ENCODE measurements at places on chromosomes 1 and 21. TPM values are rescaled to one million over a fixed set of nuclear protein-coding genes. Genes with fewer than 3 reads are reported as not detected.

- DNase-seq = no peak
These were observed 1573.0 kb upstream of the PRMT6 start for GRCh38 chr1:105483436-105483835.

GRCh38 chr1:9204156-9204720 lies 30.3 kb upstream of the H6PD start:
- no peak for DNase-seq

TRIM63 gene
- total RNA-seq = not detected

DNA sequence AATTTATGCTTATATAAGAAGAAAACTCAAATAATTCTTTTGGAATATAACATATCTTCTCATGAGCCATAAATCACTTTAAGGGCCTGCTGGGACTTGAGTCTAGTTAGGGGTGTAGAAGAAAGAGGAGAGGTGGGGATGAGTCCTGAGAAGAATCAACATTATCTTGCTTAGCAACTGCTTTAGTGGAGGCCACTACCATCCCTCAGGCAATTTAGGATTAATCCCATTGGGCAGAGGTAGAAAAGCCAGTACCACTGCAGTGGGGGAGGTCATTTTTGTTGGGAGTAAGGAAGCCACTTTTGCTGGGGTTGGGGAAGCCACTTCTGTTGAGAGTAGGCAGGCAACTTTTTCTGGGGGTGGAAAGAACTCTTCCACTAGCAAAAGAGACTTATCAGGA lies 47.7 kb downstream of the SLC2A1 start:
- no peak for DNase-seq

GRCh38 chr1:228342627-228343190 lies 63.9 kb downstream of the TRIM11 start:
- DNase-seq = no peak

- peak; percentile 55 for DNase-seq
These were observed 61.9 kb upstream of the GJA5 start for GRCh38 chr1:147822292-147822691.

S100A12 gene
- not detected for total RNA-seq

- peak; percentile 94 for DNase-seq
These were observed 93.4 kb upstream of the KCNK1 start for GRCh38 chr1:233520261-233521191.

C1orf226 gene
- 2.6 TPM for total RNA-seq

DNA sequence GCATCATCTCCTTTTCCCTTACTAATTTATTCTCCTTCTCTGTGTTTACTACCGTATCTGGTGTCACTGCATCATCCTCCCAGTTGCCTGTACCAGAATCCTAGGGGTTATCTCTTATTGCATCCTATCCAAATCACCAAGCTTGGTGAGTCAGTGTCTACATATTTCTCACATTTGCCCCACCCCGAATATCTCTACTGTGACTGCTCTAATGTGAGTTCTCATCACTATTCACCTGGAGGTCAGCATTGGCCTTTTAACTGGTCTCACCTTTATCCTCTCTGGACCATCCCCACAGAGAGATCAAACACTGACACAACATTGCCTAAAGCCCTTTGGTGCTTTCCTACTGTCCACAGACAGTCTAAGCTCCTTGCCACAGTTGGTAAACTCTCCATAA lies 45.7 kb upstream of the ZNF648 start:
- DNase-seq = peak; percentile 16

DNA sequence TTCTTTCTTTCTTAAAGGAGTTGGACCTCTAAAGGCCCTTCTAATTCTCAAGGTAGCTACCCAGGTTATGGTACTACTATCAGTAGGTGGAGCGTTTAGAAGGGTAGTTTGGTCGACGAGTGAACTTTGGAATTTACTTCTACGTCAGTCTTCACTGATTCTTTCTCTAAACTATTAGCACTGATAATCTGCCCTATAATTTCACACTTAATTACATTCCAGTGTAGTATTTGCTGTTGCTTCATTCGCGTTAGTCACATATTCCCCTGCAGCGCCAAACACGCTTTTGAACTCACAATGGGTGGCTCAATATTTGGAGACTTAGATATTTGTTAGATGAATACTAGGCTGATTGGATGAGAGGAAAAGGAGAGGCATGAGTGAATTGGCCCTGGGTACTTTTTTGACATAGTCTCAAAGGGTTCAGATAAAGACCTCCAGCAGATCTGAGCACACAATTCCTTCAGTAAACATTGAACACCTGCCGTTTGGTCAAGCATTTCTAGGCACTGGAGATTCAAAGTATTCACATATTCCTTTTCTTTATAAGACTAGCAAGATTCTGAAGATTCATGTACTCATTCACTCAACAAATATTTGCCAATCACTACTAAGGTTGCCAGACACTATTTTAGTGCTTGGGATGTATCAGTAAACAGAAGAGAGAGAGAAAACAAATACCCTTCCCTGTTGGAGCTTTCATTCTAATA lies 929 bp upstream of the FOXJ3 start:
- peak; percentile 56 for DNase-seq

DNA sequence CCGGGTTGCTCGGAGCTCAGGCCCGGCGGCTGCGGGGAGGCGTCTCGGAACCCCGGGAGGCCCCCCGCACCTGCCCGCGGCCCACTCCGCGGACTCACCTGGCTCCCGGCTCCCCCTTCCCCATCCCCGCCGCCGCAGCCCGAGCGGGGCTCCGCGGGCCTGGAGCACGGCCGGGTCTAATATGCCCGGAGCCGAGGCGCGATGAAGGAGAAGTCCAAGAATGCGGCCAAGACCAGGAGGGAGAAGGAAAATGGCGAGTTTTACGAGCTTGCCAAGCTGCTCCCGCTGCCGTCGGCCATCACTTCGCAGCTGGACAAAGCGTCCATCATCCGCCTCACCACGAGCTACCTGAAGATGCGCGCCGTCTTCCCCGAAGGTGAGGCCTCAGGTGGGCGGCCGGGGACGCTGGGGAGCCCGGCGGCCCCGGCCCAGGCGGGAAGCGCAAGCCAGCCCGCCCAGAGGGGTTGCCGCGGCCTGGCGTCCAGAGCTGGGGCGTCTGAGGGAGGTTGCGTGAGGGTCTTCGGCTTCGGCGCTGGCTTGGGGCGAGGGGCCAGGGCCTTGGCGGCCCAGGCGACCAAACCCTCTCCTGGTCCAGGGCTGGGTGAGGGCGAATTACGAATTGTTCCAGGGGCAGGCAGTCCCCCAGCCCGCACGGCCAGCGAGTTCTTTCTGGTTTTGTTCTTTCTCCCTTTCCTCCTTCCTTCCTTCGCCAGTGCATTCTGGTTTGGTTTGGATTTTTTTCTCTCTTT lies 805 bp downstream of the SIM2 start:
- DNase-seq = peak; percentile 29

GRCh38 chr1:5365751-5366150 lies 626.5 kb downstream of the NPHP4 start:
- DNase-seq = no peak

DNA sequence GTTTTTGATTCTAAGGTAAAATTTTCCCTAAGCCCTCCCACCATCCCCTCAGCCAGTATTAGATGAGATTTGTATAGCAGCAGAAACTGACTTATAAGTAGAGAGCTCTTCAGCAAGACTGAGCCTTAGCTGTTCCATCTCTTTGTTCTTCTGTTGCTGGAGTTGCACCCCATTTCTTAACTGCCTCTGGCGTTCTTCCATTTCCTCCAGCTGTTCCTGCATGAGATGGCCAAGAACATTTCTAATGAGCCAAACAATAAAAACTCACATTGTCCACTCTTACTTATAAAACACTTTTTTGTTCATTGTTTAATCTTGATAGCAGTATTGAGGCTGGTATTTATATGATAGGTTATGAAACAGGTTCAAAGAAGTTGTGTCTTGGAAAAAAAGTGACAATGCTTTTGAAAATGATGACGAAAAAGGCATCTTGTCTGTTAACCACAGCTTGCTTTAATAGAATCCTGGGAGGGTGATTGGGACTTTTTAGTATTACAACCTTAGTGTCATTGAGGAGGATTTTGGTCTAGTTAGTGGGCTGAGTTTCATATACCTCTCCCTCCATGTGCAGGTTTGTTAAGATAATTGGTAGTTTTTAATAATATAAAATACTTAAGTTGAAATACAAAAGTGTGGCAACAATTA lies 18.3 kb downstream of the SYNC start:
- DNase-seq = no peak

DNA sequence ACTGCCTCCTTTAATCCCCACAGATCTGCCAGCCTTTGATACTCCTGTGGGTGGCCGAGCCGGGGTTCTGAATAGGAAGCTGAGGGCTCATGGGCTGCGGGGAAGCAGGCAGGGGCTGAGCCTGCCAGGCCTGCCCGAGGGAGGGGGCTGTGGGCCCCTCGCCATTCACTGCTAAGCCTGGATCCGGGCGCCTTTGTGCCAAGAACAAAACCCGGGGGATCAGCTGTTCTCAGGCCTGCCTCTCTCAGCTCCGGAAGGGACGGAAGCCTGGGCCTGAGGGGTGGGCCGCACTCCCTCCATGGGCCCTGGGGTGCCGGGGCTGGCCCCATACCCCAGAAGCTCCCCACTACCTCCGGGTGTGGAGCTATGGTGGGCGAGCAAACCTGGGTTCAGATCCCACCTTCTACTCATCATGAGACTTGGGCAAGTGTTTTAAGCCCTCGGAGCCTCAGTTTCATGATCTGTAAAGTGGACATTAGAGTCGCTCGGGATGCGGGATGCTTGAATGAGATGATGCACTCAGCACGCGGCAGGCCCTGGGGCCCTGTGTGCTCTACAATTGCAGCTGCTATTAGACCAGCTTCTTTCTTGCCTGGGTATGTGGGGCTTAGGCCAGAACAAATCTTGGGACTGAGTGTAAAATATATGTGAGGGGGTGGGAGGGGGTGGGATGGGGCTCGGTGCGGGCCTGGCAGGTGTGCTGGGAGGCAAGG lies 19.2 kb upstream of the EPHA2 start:
- DNase-seq = no peak

BGLAP gene
- total RNA-seq = 0.35 TPM

DNA sequence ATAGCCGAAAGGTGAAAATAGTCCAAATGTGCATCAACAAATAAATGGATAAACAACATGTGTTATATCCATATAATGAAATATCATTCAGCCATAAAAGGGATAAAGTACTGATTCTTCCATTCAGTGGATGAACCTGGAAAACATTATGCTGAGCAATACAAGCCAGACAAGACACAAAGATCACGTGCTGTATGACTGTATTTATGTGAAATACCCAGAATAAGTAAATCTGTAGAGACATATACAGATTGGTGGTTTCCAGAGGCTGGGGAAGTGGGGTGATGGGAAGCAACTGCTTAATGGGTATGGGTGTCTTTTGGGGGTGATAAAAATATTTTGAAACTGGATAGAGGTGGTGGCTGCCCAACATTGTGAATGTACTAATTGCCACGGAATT lies 13.3 kb upstream of the GSTM4 start:
- no peak for DNase-seq

DUSP10 gene
- total RNA-seq = 6.2 TPM

DNA sequence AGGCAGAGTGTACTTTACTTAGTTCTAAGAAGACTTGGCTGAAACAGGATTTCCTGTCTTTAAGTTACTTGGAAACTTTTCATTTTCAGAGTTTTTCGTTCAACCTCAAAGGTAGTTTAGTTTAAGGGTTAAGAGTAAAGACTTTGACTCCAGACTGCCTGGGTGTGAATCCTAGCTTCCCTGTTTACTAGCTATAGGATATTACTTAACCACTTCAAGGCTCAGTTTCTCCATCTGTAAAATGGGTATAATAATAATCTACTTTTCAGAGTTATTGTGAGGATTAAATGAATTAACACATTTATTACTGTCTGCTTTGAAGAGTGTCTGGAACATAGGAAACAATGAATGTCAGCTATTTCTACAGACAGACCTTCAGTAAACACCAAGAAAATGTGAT lies 30.0 kb downstream of the ZNHIT6 start:
- no peak for DNase-seq

OR2M3 gene
- total RNA-seq = not detected
